ENCODE measurements at places on chromosomes 2 and 18.
A peak's percentile ranks its signal among the peaks of the same experiment; 100 is the strongest.

GRCh38 chr18:36468161-36468560 is 170.6 kb downstream of the FHOD3 start:
- no peak for DNase-seq

- DNase-seq: no peak
Observed at GRCh38 chr2:227822416-227823003, 8.9 kb downstream of the CCL20 start.

DNA sequence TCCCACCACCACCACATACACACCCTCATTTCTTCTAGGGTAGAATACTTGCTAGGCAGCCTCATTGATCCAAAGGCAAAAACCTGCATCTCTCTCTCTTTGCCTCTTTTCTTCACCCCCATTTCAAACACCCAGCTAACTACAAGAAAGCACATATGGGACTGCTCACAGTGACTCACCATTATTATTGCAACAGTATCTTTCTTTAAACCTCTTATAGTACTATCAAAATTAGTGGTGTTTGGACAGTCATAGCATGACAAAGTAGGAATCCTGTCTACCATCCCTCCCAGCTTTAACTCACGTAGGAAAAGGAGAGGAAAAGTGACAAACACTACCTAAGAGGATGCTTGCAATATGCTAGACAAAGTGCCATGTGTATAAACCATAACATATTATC is 422.5 kb upstream of the CRIM1 start:
- no peak for DNase-seq

GRCh38 chr18:79939096-79939495 is 12.4 kb downstream of the SLC66A2 start:
- no peak for DNase-seq

GRCh38 chr2:72438364-72438763 is 290.7 kb upstream of the CYP26B1 start:
- no peak for DNase-seq

DNA sequence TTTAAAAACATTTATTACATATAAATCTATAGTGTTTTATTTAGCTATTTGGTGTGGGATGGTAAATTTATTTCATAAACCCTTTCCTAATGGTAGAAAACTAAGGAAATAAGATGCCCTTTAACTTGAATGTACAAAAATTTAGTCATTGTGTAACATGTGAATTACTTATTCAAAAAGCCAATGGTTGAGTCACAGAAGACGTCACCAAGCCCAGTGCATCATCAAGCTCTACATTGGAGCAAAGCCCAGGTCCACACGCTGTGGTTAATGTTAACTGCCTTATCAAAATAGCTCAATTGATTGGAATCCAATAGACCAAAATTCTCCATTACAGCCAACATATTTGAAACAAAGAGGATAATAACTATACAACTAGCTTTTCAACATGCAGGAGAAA is 145.5 kb upstream of the LYPD1 start:
- DNase-seq: no peak

GRCh38 chr2:240437551-240437860 is 2.0 kb downstream of the GPC1 start:
- DNase-seq: no peak

GRCh38 chr18:49064889-49065288 is 114.1 kb upstream of the SMAD7 start:
- no peak for DNase-seq

DNA sequence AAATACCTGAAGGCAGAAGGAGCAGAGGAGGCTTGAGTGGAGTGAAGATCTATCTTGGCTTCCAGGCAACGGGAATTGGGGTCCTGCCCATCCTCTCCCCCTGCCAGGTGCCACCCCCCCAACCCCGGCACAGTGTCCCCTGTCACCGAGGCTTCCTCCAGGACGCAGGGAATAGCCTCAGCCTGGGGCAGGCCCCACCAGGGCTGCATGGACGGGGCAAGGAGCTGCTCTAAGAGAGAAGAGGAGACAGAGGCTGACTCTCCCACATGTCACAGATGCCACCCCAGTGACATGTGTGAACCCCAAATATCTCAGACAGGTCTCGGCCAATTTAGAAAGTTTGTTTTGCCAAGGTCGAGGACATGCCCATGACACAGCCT is 42.1 kb downstream of the PXDN start:
- no peak for DNase-seq

DNA sequence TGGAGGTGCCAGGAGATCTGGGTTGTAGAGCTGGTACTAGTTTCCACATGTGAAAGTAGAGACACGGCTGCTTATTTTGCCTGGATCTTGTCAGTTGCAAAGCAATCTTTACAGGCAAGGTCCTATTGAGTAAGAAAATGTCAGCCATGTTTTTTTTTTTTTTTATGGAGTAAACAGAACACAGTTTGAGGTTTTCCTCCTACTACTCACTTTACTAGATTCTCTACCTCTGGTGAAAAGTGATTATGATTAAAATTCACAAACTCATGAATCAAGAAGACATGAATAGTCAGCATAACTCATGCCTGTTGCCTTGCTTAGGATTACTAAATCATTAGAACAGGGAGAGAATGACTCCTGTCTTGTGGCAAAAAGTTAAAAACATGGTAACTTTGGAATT is 70.1 kb upstream of the PNPT1 start:
- DNase-seq: no peak

DNA sequence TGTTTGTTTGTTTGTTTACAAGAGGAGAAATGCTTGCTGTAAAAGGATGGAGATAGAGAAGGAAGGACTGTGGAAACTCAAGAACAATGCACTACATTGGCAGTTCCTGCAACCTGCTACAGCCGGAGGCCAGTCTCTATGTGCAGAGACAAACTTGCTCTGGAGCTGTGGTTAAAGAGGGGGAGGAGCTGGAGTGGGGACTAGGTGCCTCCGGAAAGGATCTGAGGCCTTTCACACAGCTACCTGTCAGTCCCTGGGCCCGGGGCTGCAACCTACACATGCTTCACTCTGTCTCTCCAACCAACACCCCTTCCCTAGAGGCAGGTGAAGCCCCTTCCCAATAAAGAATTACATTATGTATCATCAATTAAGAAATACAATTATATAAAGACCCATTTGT is 1234.0 kb upstream of the ZEB2 start:
- DNase-seq: no peak

DNA sequence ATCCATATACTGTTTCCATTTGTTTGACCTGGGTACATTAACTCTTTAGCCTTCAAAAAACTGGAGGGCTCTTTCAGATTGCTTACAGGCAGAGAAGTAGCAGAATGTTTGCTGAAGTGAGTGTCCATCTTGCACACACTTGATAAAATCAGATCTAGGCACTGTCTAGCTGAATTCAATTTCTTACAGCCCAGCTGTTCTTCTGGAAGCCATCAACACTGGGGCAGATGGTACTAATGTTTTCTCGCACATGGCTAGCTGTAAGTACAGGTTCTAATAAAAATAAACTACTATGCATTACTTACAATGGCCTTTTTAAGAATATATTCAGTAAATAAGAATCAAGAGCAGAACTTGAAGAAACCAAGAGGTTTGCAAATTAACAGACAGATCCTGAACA is 175.9 kb downstream of the NBAS start:
- no peak for DNase-seq

DNA sequence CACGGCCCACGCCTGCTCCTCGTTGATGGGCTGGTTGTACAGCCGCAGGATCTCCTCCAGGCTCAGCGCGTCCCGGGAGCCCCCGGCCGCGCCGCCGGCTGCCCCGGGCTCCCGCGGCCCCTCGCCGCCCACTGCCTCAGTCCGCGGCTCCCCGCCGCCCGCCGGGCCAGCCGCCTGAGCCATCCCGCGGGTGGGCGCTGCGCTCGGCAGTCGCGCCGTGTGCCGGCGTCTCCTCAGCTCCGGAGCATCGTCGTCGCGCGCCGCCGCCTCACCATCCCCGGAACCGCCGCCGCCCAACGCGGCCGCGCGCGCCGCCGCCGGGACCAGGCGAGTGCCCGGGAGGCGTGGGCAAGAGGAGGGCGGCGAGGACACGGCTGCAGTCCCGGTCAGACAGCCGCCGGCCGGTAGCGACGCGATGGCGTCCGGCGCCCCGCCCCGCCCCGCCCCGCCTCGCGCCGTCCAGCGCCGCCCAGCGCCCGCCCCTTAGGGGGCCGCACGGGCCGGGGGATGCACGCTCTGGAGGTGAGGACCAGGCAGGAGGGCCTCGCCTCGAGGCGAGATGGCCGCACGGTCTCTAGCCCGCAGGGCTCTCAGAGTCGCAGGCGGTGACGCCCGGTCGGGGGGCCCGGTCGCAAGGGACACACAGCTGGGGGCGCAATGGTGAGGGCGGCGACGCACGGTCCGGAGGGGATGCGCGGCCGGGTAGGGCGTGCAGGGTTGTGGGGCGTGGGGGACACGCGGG is at the start of gene SPIRE1:
Gene SPIRE1, minus strand, starts transcription at position 424 of the 742 bp plus-strand sequence. Its CDS starts 241 bp downstream, at position 183.
- DNase-seq: peak; percentile 8

DNA sequence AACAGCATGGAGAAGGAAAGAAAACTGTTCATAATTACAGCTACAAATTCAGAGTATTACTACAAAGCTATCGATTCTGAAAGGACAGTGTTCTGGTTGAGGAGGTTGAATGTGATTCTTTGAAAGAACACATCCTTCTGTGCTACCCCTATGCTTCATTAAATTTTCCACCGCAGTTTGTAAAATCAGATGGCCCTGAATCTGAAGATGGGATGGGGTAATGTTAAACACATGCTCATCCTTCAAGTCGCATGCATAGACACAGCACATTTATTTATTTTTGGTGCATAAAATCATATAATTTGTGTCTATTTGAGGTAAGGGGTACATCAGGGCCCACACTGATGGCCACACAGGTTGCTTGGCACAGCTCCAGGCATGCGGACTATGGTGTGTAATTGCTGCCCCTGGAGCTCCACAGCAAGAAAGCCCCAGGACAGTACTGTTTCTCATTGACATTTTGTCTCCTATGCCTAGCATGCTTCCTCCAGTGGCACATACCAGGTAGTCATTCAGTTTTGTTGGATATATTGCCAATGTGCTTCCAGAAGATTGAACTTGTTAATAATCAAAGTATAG is 238.8 kb upstream of the TANK start:
- DNase-seq: no peak

- no peak for DNase-seq
Observed at GRCh38 chr2:222239945-222240675, 58.7 kb downstream of the PAX3 start.

GRCh38 chr18:52288403-52289004 is 51.5 kb upstream of the DCC start:
- no peak for DNase-seq

- no peak for DNase-seq
Observed at GRCh38 chr2:144382849-144383248, 137.1 kb downstream of the ZEB2 start.

DNA sequence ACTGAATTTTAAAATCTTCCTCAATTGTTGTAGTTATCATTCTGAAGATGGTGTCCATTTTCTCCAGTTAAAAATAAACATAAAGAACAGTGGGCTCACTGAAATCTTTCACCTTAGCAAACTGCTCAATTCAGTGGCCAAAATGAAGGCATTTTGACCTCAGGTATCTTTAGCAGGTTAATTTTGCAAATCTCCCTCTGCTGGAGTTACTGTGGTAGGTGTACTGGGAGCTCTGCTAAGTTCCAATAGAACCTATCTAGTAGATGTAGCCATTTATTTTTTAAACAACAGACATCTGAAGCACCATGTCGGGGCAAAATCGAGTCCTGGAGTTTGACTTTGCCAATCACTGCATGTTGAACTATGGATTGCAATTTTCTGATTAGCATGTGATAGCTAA is 177.1 kb downstream of the IRS1 start:
- DNase-seq: no peak

GRCh38 chr2:207897541-207898353 is 127.6 kb downstream of the PLEKHM3 start:
- DNase-seq: no peak

GRCh38 chr18:2606335-2606734 is 35.0 kb downstream of the NDC80 start:
- DNase-seq: no peak

DNA sequence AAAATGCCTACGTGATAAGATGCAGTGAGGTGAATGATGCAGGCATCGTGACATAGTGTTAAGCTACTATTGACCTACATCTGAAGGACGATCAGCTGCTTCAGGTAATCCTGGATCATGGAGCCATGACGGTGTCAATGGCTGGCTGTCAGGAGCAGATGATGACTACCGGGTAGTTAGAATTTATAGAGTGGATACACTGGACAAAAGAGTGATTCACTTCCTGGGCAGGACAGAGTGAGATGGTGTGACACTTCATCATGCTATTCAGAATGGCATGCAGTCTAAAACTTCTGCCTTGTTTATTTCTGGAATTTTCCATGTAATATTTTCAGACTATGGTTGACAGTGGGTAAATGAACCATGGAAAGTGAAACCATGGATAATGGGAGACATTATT is 29.5 kb downstream of the METTL8 start:
- no peak for DNase-seq

DNA sequence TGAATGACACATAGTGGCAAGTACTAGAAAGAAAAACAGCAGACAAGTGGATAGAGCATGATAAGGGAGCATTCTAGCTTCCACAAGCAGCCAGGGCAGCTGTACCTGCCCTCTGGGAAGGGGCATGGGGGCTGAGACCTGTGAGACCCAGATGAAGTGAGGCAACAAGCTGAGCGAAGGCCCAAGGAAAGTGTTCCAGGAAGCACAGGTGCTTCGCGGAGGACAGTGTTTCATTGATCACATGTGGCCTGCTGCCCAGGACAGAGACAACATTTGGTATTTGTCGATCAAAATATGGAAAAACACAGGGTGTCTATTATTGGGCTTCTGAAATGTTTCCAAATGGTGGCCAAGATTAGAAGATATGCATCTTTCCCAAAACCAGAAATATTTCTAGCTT is 149.1 kb downstream of the ZNF516 start:
- DNase-seq: no peak

DNA sequence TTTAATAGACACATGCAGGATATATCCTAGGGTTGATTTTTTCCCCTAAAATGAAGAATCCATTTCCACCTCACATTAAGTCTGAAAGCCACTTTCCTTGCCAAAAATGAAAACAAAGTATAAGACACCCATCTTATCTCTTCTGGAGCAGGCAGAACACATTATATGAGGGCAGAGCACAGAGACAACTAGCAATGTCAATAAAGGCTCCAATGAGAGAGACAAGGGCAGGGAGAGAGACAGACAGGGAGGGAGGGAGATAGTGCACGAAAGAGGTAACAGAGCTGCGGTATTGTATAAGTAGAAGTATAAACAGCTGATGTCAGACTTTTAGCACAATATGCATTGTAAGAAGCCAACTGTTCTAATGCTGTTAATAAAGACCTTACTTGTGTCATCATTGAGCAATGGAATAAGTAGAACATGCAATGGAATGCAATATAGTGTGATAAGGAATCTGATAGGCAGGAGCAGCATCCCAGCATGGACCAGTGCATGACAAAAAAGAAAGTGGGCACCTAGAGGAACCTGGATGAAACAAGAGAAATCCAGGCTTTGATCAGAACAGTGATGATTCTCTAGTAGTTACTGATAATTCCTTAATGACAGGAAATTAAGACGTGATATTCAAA is 150.6 kb upstream of the TCF4 start:
- DNase-seq: no peak

Data from effector CD4-positive, alpha-beta T cell (primary cell).